ENCODE measurements at places on chromosomes 3 and 15.

- no peak for DNase-seq
Observed at GRCh38 chr3:11631820-11632219, 11.9 kb downstream of the VGLL4 start.

GRCh38 chr3:184827572-184827971 is 15.6 kb downstream of the VPS8 start:
- DNase-seq, result no peak

- DNase-seq, result peak; percentile 26
Observed at GRCh38 chr3:116870379-116870778, 160.8 kb downstream of the TUSC7 start.

- DNase-seq, result no peak
Observed at GRCh38 chr3:94909726-94910125, 846.9 kb downstream of the NSUN3 start.

DNA sequence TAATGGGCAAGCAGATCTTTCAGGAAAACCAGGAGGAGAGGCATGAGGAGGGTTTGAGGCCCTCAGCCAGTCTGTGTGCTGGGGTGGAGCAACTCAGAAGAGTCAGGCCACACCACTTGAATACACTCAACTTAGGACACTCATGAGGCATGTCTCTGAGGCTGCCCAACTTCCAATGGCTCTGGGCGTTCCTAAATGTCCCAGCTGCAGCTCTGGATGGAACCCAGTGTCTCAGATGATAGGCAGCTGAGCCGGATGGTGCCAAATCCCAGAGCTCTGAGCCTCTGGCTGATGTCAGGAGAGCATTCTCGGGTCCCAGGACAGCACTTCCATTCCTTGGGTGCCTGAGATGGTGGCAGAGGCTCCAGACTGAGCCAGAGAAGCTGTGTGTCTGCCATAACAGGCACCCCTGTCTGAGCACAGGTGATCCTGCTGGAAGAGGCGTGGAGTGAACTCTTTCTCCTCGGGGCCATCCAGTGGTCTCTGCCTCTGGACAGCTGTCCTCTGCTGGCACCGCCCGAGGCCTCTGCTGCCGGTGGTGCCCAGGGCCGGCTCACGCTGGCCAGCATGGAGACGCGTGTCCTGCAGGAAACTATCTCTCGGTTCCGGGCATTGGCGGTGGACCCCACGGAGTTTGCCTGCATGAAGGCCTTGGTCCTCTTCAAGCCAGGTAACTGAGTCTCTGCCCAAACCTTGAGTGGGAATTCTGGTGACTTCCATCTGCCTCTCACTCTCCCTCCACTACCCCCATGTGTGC is 2.8 kb downstream of the NR2E3 start:
- DNase-seq, result no peak

DNA sequence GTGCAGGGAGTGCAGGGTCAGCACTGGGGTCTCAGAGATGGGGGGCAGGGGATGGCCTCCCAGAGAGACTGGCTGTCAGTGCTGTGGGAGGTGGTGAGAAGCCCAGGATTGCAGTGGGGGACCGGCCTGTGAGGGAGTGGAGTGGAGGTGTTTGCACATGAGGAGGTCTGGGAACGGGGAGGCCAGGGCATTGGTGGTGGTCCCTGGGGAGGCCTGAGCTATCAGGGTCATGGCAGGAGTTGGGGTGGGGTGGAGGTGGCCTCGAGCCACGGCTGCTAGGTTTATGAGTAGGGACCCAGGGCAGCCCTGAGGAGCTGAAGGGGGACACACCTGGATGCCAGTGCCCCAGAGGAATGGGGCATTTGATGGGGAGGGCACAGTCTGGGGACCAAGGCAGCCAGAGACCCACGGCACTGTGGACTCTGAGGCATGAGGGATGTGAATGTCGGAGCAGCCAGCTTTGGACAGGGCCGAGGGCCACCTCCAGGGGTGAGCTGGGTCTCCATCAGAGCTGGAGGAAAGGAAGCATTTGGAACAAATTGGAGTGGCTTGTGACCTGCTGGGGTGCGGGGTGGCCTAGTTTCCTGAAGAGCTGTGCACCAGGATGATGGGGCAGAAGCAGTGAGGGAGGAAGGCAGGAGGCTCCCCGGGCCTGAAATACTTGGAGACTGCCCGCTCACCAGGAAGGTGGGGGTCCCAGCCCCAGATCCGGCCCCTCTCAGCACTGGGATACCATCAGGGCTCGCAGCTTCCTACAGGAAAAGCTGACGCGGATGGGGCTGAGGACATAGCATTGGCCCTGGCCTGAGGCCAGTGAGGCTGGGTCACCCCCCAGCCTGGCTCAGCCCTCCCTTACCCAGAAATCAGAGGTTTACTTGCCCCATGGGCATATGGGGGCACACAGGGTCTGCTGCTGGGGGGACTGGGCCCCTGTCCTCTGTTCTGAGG is 9.5 kb upstream of the CSPG4 start:
- DNase-seq, result no peak

DNA sequence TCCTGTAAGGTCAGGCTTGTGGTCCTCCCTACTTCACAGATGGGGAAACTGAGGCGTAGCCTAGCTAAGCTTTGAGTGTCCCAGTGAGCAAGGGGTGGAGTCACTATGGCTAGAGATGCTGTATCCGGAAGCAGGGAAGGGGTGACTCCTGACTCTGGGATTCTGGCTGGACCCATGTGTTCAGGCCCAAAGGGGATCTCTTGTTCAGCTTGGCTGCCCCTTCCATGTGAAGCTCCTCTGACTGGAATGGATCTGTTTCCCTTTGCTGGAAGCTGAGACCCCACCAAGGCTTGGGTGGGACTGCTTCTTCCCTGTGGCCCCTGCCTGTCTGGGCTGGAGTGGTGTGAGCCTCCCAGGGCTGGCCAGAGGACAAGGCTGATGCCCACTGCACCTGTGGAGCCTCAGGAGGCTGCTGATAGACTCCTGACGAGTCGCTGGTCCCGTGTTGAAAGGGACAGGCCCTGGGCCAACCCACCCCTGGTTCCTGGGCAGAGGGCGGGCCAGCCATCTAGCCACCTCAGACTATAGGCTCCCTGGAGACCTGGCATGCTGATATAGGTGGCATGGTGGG is 1.0 kb downstream of the MAPKAPK3 start:
- no peak for DNase-seq

DNA sequence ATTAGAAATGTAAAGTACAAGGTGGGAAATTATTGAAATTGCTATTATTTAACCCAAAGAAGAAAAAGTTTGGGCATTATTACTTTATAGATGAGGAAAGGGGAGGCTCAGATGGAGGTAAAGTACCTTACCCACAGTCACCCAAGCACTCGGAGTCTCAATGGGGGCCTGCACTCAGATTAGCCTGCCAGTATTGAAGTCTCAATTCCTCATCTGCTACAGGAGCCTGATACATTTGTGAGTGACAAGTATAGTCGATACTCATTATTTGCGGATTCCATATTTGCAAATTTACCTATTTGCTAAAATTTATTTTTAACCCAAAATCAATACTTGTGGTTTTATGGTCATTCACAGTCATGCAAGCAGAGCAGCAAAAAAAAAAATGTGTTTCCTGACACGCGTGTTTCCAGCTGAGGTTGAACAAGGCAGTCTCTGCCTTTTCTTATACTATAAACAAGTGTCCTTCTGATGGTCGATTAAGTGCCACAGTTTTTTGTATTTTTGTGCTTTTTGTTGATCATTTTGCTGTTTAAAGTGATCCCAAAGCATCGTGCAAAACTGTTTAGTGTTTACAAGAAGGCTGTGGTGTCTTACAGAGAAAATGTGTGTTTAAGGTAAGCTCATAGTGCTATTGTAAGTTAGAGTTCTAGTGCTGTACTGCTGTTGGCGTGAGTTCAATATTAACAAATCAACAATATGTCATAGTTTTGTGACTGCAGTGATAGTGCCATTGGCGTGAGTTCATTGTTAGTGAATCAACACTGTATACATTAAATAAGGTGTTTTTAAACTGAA is 48.0 kb downstream of the ARHGEF26 start:
- no peak for DNase-seq

GRCh38 chr3:152258448-152259393 is 10.0 kb upstream of the MBNL1 start:
- DNase-seq, result no peak

DNA sequence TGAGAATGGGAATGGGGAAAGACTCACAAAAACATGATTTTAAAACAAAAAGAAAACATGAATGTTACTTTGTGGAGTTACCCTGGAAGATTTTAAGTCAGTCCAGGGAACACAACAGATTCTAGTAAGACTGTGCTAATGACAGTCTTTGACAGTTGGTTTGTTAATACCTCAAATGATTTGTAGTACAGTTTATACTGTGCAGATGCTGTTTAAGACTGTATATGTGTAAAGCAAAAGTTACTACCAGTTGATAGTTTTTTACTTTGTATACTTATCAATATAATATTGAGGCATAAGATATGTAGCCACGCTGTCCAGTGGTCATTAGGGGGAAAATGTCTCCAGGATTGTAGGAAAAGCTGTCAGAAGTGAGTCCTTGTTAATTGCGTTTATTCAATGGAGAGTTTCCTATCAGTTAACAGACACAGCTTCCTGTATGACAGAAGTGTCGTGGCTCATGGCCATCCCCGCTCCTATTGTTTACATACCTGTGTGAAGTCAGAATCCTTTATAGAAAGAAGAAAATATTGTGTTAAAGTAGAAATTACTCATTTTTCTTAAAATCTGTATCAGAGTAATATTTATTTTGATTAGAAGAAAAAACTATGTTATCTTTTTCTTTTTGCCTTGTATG is 36.0 kb downstream of the NKIRAS1 start:
- no peak for DNase-seq

DNA sequence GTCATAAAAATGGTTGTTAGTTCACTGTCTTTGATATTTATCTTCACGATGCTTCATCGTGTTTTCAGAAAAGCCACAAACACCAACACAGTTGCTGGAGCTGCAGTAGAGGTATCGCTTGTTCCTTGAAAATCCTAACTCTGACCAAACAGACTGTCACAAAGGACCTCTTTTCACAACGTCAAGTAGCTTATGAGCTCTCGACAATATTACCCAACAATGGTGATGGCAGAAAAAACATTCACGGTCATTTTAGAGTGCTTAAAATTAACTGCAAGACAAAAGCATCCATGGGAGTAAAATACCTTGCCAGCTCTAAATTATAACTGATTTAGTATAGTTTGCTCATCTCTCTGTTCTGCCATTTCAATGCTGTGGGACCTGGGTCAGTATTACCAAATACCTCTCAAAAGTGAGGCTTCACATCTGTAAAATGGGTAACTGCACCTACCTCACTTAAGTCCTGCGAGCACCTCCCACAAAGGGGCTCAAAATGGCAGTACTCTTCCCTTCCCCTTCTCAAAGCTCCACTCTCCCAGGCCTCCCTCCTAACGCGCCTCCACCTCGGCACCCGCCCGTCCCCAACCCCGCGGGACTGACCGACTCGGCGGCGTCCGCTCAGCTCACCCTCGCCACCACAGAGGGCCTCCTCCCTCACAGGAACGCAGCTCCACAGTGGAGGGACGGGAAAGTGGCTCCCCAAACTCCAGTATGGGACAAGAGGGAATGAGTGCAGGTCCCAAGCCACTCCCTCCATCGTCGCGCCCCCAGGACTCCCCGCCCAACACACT is 546 bp downstream of the TRIM59 start:
- no peak for DNase-seq

GRCh38 chr3:113275929-113276750 is 64.8 kb downstream of the BOC start:
- no peak for DNase-seq

DNA sequence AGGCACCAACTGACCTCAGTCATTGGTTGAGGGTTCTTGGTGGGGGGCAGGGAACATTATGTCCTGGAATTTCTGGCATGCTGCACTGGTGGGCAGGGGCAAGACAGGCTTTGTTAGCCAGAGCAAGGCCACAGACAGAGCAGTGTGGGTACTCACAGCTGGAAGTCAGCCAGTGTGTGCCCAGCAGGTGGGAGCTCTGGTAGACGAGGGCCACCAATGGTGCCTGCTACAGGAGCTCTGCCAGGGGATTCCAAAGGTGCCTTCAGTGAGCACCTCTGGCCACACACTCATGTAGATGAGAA is 31.3 kb downstream of the CYP8B1 start:
- no peak for DNase-seq

DNA sequence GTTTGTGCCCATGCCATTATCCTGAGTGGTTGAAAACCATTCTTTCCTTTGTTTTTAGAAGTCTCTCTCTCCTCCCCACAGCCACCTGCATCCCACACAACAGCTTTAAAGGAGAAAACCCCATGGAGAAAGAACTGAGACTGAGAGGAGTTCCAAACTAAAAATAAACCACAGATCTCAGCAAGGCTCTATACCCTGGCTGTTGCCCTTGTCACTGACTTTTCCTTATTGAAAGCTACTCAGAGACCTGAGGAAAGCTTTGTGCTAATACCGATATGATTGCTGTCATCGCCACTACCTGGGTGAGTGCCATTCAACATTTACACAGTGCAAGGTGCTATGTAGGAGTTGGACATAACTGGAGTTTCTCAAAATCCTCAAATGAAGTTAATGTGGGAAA is 55.5 kb upstream of the RASGRP1 start:
- no peak for DNase-seq

- DNase-seq, result no peak
Observed at GRCh38 chr3:99878005-99878404, 60.3 kb downstream of the CMSS1 start.

GRCh38 chr3:186534113-186534669 is 10.0 kb downstream of the CRYGS start:
- DNase-seq, result no peak

GRCh38 chr15:44726136-44726535 is 10.2 kb upstream of the TRIM69 start:
- no peak for DNase-seq
